ENCODE measurements at places on chromosomes 2 and 18.

DNA sequence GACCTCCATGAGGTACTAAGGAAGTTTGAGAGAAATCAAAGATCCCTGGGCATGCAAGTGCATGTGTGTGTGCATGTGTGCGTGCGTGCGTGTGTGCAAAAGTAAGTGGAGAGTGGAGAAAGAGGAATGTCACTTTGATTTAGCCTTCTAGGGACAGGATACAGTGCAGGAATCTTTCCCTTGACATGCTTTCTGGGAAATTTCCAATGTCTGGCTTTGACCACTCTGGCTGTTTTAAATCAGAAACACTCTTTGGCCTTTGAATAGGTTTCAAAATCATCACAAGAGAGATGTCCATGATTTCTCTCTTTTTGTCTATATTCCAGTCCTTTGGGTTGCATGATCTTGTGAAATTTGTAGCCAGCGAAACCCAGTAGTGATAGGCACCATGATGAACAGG lies 162.0 kb downstream of the ALK start:
- no peak for DNase-seq

DNA sequence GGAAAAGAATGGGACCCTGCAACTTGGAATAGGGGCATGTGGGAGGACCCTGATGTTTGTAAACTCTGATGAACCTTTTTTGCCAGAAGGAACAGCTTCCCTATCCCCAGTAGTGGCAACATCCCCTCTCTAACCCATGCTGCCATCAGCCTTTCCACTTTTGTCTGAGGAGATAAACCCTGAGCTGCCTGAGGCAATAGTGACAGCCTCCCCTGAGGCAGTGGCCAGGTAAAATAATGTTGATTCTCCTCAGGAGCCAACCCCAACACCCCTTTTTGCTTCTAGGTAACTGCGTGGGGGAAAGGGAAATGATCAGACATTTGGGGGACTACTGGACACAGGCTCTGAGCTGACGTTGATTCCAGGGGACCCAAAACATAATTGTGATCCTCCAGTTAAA lies 106.8 kb upstream of the NPAS2 start:
- no peak for DNase-seq

- no peak for DNase-seq
Measured at GRCh38 chr2:189060096-189060642, 86.0 kb downstream of the COL3A1 start.

DNA sequence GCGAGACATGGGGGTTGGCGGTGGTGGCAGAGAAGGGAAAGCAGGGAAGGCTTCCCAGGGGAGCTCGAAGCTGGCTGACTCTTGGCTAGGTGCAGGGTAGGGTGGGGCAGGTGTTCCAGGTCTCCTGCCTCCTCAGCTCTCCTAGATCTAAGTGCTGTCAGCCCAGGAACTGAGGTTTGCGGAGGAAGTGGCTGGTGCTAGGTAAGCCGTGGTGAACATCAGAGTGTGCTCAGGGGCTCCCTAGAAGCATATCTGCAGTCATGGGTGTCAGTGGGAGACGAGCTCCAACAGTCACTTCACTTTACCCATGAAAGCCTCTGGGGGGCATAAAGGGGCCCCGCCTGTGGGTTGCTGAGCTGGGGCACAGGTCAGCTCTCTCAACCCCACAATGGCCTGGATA lies 34.1 kb downstream of the ARHGEF4 start:
- DNase-seq = no peak

- no peak for DNase-seq
Measured at GRCh38 chr2:95044601-95045000, 19.1 kb downstream of the MAL start.

GRCh38 chr2:118091631-118092030 lies 3.4 kb downstream of the INSIG2 start:
- DNase-seq = no peak

- DNase-seq = no peak
Measured at GRCh38 chr2:215031321-215031720, 107.1 kb downstream of the ABCA12 start.

GRCh38 chr2:28526527-28527132 lies 30.8 kb downstream of the PLB1 start:
- no peak for DNase-seq

DNA sequence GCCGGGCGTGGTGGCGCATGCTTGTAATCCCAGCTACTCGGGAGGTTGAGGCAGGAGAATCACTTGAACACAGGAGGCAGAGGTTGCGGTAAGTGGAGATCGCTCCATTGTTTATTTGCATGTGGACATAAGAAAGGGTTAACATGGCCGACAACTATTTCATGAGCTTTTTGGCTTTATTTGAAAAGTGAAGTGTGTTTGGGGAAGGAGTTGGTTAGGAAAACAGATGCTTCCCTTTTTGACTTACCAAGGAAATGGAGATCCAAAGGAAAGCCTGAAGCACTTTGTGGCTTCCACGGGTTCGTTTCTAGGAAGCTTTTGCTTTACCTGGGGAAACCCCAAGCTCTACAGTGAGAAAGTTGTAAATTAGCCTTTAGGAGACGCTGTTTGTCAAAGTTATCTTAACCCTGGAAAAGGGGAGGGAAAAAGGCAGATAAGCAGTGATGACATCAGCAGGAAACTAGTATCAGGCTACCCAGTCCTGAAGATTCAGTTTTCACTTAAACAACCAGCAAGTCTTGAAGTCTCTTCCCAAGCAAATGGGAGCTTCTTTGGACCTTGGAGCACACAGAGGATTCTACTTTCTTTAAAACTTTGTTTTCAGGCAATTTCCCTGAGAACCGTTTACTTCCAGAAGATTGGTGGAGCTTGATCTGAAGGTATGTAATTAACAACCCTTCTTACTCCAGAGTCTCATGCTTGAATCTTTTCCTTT lies at the start of gene CASP10:
TSS of gene CASP10 (plus strand) at position 492 of the 715 bp plus-strand sequence. CDS start 2,637 bp downstream, outside the sequence.
- peak; percentile 87 for DNase-seq

DNA sequence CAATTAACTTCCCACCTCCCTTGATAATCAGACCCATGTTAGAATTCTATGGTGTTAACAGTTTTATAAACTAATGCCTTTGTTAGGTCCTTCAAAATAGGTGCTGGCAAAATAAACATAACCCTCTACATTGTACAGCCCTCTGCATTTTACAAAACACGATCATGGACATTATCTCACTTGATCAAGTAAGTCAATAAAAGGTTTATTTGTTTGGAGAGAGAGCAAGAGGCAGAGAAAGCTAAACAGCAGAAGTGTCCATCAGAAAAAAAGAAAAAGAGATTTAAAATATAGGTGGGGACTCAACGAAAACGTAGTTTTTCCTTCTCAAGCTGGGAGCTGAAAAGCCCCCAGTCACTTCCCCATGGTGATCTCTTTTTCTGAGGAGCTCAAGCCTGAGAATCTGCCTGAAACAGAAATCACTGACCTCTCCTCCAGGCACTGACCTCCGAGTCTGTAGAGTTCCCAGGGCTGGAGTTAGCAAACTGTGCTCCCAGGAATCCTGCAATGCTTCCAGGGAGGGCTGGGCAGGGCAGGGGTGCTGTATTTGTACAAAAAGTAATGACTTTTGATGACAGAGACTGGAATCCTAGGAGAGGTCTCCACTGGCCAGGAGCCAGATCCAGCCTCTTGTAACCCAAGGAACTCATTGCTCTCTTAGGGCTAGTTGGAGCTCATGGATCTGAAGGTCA lies 137.8 kb upstream of the KLHL29 start:
- DNase-seq = no peak

DNA sequence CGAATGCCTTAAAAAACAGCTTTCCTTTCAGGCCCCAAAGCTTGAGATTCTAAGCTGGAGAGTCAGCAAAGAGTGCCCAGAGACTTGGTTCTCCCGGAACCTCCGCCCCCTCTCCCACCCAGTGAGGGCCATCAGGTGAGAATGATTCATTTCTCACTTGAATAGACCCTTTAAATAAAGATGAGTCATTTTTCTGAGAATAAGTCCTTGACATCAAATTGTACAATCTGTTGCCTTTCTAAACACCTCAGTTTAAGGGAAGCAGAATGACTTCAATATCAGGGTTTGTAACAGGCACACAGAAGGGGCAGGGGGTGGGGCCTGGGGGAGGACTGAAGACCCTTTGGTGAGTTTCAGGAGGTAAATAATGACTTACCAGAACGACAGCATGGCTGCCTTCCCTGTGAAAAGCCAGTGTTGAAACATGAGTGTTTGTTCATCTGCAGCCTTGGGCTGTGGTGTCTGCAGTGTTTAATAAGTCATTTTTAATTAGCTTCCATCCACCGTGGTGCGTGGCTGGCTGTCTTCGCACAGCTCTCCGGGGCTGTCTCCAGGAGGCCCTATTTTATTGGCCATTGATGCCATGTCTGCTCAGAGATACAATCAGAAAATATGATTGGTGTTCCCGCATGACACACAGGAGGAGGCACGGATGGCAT lies 134.9 kb upstream of the ZNF236 start:
- peak; percentile 24 for DNase-seq

DNA sequence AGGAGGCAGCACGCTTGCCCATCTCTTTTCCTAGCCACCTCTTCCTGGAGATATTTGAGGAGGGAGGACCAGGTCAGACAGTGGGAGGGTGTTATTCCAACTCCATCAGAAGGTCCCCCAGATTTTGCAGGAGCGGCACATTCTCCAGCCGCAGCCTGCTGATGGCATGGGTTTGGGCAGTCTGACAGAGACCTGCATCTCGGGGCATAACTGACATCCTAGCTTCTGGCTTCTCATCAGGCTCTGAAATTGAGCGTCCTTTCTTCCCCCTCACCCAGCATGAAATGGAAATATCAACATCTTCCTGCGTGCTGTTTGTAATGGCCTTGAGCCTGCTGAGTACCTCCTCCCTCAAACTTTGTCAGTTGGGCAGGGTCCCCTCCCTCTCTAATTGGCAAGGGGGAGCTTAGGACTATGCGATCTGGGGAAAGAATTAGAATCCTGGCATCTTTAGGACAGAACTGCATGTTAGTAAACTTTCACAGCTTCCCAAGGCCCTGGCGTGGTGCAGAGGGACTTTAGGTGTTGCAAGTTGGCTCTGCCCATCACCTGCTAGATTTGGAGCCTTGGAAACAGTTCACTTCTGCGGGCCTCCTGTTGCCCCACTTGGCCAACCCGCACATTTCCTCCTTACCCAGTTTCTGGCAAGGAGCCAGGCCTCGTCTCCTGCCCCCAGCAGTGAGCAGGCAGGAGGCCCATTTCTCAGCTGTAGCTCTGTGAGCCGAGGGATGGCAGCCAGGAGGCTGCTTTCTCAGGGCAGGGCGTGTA lies 2.2 kb downstream of the ITM2C start:
- DNase-seq = peak; percentile 76

DNA sequence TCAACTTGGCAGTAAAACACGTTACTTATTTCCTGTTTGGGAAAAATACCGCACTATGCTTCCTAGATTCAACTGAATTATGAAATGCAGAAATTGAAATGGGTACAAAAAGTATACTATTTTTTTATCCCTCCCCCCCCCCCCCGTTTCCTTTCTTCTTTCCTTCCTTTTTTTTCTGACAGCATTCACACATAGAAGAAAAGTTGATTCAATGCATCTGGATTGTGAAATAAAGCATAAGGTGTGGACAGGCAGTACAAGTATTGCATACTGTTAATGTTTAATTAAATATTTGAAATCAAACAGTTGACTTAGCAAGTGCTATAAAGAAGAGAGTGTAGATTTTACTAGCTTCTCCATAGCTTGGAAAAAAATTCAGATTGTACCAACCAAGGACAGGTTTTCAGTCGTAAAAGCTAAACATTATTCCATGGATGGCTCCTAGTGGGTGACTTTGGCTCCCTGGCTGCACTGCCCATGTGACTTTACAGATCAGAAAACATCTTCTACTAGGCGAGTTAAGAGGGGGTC lies 21.6 kb upstream of the AGFG1 start:
- DNase-seq = no peak

DNA sequence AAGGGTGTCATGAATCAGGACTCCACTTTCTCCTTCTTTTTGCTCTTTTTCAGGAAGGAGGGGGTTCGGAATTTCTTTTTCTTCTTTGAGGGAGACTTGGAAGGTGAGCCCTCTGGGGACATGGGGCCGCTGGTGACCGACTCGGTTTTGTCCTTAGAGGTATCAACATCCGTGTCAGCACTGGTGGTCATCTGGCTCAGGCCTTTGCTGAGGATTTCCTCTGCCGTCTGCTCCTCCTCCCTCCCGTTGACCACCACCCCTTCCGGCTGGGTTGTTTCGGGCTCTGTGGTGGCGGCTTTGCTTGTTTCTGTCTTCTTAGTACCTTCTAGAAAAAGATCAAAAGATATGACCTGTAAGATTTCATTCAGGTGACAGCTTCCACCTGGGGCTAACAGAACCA lies 104.6 kb downstream of the ADD2 start:
- no peak for DNase-seq

- DNase-seq = no peak
Measured at GRCh38 chr2:143347901-143348414, 218.7 kb downstream of the ARHGAP15 start.

GRCh38 chr2:182540252-182540651 lies 113.4 kb upstream of the PDE1A start:
- no peak for DNase-seq

DNA sequence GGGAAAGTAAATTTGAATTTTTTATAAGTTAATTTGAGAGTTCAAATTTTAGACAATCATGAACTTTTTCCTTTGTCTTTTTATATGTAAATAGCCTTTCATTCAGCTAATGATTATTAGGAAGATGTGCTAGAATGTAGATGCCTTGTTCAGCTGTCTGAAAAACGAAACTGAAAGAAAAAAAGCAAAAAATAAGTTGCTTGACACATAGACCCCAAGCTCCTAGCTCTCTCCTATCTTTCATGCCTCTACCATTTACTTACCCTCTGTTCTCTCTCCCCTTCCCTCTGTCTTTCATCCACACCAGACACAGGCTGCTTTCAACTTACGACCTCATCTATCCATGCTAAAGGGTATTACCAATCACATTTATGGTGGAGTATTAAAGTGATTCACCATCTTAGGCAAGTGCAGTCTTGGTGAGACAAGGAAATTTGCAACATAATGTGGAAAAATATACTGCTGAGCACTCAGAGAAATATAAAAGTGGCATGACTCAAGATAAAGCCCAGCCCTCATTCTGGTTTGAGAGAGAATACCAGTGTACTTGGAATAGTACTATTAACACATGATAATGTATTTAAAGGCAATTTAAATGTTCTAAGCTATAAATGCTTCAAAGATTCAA lies 425.6 kb downstream of the SUCLG1 start:
- no peak for DNase-seq

DNA sequence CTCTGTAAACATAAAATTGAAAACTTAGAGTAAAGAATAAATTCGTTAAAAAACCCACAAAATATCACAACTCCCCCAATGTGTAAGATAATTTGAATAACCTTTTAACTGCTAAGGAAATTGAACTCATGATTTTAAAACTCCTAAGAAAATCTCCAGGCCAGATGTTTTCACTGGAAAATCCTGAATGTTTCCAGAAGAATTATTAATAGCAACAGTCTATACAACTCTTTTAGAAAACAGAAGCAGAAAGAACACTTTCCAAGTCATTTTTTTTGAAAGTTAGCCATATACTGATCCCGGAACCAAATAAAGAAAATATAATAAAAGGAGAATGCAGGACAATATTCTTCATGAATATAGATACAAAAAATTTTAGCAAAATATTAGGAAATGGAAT lies 165.6 kb downstream of the ACOXL start:
- DNase-seq = no peak

- no peak for DNase-seq
Measured at GRCh38 chr2:33903215-33903614, 304.1 kb upstream of the FAM98A start.

Data from CD4-positive, alpha-beta T cell treated with Interferon alpha-2 for 1 hour (primary cell).